Kidney (tissue), 22 donors: ENCODE measurements at places on chromosomes 1 and 21.
A peak's percentile ranks its signal among the peaks of the same experiment; 100 is the strongest.

- no peak for DNase-seq
Observed at GRCh38 chr1:46558966-46559365, 7.5 kb upstream of the KNCN start.

DNA sequence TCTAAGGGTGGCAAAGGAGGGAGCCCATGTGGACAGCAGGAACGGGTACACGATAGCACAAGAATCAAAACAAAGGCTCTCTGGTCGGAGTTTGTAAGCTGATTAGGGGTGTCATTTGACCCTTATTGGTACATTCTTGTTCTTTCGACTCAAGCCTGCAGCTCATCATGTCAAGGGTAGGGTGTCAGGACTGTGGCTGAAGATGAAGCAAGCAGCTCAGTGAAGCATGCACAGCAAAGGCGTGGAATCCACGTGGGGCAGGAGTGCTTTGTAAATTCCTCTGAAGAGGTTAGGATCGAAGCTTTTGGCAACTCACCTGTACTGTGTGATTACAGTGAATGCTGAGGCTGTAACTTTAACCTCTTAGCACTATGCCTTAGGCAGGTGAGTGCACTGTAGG is 4.7 kb upstream of the ABCB10 start:
- no peak for DNase-seq

DNA sequence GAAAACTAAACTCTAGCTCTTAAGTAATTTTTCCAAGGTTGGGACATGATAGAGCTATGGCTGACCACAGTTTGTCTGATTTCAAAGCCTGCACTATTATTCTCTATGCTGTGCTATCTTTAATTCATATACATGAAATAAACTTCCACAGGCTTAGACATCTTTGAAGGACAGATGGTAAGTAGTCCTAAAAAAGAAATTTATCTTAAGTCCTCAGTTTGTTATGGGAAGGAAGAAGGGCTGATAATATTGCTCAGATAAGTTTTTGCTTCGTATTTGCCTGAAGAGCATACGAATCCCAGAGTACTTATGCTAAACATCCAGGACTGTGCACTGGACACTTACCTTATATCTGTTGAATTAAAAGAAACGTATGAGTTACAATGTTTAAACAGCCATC is 39.6 kb downstream of the VCAM1 start:
- no peak for DNase-seq

GRCh38 chr21:43842742-43843141 is 22.3 kb upstream of the AGPAT3 start:
- DNase-seq: no peak

DNA sequence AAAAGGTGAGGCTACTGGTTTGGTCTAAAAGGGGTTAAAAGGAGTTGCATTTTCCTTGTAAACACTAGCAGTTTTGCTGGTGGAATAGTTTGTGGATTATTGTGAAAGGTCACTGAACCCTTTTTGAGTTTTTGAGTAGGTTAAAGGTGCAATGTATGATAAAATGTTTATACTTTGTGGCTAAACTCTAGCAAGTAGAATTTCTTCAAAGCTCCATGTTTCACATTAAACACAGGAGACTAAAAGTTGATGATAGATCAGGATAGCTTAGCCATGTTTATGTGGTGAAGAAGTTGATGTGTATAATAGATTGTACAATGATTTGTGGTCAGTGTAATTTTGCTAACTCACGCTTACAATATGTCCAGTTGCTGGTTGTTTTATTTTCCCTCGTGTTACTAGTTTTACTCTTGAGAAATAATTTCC is 13.1 kb downstream of the ZNF326 start:
- no peak for DNase-seq

- DNase-seq: no peak
Observed at GRCh38 chr1:206493279-206493678, 14.1 kb upstream of the RASSF5 start.

DNA sequence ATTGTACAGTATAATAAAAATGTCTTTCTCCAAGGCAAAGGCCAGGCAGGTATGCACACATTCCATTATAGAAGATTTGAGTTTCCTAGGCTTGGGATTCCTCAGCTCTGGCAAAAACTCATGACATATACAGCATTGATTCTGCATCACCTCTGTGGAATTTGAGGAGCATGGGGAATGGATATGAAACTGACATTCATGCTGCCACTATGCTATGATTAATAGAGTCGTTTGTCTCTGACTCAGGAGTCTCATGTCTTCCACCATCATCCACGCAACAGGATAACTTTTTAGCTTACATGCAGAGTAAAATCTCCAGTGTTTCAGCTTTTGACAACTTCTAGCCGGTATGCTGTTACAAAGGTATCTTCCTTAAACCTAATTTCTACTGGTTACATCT is 49.8 kb upstream of the ADORA3 start:
- no peak for DNase-seq

GRCh38 chr1:67489643-67490042 is 59.4 kb upstream of the SERBP1 start:
- no peak for DNase-seq

GRCh38 chr1:19817160-19817559 is 2.1 kb upstream of the RNF186 start:
- no peak for DNase-seq

DNA sequence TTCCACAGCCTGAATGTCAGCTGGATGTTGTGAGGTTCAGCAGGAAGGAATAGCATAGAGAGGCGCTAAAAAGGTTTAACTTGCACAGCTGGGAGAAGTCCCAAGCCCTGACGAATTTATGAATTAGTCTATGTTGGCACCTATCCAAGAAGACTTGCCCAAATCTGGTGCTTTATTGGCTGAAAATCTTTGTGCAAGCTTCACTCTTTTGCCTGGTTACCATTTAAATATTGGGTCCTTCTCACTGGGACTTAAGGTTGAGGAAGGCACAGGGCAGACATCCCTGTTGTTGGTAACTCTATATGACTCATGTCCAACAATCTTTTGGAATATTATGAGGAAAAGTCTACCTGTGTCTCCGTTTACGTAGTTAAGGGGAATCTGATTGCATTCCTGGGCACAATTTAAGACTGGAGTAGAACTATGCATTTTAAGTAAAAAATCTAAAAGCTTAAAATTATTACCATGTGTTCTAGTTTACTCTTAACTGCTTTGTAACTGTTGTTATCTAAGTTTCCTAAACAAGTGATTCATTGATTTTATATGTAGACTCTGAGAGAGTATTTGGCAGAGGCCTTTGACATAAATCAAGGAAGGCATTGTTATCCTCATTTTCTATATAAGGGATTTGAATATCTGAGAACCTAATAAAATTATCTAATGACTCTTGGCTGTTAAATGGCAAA is 181.7 kb upstream of the DPYD start:
- peak; percentile 19 for DNase-seq

GRCh38 chr1:118459871-118460270 is 274.8 kb upstream of the SPAG17 start:
- DNase-seq: no peak

DNA sequence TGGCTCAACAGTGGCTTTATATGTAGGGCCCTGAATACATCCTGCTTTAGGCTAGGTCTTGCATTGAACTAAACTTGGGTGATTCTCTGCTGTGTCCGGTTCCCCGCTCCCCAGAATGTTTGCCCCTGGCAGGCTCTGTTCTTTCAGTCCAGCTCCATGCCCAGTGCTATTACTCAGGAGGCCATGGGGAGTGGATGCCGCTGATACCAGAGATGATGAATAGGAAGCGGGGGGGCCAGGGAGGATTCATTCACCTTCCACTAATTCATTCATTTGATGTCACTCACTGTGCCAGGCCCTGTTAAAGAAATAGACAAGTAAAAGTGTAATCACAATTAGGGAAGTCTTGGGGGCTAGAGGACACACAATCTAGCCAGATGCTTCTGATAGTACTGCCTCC is 83.8 kb downstream of the TMEM53 start:
- no peak for DNase-seq

DNA sequence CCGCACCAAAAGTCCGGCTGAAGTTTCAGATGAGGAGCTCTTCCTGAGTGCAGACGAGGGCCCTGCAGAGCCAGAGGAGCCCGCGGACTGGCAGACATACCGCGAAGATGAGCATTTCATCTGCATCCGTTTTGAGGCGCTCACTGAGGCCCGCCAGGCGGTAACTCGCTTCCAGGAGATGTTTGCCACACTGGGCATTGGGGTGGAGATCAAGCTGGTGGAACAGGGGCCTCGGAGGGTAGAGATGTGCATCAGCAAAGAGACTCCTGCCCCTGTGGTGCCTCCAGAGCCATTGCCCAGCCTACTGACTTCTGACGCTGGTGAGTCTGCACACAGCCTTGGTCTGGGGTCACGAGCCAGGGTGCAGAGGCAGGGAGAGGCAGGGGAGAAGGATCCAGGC is 84.7 kb downstream of the TRIM11 start:
- DNase-seq: no peak

DNA sequence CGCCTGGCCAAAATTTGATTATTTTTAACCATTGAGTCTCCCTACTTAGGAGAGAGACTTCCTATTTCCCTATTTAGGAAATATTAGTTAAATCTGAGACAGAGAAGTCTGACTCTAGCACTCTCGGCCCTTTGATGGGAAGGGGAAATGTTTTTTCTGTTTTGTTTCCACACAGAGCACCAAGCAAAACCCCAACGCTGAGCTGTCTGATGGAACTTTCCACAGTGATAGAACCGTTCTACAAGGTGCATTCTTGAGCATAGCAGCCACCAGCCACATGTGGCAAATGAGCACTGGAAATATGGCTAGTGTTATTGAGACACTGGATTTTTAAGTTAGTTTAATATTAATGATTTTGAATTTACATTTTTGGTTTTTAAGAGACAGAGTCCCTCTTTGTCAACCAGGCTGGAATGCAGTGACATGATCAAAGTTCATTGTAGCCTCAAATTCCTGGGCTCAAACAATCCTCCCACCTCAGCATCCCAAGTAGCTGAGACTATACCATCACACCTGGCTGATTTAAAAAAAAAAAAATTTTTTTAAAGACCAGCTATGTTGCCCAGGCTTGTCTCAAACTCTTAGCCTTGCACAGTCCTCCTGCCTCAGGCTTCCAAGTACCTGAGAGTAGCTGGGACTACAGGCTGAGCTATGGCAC is 77.3 kb upstream of the GALNT2 start:
- DNase-seq: no peak
